Effector memory CD8-positive, alpha-beta T cell (primary cell): ENCODE measurements at places on chromosomes 2 and 18.

DNA sequence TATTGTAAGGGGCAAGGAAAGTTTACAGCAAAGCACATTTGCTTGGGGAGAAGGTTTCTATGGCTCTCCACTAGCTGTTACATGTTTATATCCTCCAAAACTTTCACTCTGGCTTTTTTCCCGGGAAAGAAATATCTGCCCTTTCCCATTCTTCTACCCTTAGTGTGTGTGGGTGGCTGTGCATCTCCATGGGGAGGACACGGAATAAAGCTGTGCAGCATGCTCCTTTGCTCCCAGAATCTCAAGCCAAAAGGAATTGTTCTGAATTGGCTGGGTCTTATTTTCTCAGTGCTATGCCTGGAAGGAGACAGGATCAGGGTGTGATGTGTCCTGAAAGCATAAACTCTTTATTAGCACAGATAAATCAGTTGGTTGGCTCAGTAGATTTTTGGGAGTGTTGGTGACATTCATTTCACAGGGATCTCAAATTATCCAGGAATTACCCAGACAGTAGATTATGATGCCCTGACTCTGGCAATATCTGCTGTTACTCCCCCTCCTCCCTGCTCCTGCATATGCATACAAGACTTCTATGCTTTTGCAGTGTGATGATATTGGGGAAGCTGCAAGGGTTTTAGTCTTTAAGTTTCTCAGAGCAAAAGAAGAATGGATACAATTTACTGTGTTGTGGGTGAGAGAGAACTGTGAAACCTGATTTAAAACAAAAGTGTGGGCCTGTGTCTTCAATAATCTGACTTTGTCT lies 63.1 kb downstream of the PARD3B start:
- DNase-seq, result no peak
- H3K4me3 ChIP-seq, result no peak overlapping the region
- H3K27ac ChIP-seq, result no peak overlapping the region
- H3K4me1 ChIP-seq, result no peaks in the 10 kb centered on the region

DNA sequence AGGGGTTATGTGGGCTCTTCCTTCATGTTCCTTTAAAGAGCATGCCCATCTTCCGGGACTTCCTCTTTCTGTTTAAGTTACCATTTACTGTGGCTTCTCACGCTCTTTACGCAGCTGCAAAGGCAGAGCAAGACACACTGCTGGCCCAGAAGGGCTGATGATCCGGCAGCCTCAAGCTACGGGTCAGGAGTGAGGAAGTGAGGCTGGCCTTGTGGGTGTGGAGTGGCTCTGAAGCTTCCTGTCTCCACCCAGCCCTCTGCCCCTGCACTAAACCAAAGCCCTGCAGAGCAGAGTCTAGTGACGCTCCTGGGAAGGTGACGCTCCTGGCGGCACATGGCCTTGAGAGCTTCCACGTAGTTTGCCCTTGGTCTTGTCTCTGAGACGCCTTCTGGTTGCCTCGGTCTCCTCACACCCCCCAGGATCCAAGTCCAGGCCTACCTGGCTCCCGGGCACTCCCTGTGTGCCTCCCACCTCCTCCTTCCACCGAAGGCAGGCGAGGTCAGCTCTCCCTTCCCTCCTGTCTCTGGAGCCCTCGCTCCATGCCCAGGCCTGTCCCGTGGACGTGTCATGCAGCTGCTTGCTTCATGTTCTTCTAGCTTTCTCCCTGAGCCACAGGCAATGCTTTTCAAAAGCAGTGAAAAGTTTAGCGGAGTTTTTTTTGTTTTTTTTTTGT lies 50.3 kb downstream of the ARL4C start:
- peak; percentile 81 for DNase-seq
- H3K27me3 ChIP-seq, result no peaks in the 10 kb centered on the region
- peaks cover 63% of the 10 kb centered on the region for H3K4me1 ChIP-seq
- peak overlapping the region; percentile 75 for H3K4me3 ChIP-seq
- peaks cover 25% of the 10 kb centered on the region for H3K36me3 ChIP-seq

DNA sequence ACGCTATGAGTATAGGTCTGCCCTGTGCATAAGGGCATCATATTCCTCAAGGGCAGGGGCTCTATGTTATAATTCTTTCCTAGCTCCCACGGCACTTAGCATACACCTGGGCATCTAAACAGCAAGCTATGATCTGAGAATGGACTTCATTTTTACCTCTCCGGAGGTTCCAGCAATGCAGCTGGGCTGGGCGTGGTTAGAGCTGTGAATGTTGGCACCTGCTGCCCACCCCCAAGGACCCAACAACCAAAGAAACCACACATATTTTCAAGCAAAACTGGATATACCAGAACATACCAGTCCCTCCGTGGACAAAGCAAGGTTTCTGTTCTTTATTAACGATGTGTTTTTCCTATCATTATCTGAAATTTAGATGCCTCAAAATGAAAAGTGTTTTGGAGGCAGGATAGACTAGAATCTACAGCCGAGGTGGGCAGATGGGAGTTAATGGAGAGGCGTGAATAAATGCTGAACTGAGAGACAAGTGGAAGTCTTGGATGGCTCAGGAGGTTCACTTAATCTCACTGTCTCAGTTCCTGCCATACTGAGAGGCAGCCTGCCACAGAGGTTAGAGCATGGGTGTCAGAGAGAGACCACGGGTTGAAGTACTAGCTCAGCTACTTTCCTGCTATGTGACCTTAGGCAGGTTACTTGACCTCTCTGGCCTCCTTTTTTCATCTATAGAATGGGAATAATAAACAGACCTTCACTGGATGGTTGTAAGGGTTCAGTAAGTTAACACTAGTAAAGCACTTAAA lies 186.6 kb upstream of the SMAD2 start:
- H3K36me3 ChIP-seq, result no peaks in the 10 kb centered on the region
- no peak for DNase-seq
- H3K27me3 ChIP-seq, result peaks cover 17% of the 10 kb centered on the region
- H3K27ac ChIP-seq, result no peak overlapping the region
- no peak overlapping the region for H3K4me3 ChIP-seq

GRCh38 chr2:65918760-65919187 lies 486.4 kb upstream of the SPRED2 start:
- DNase-seq, result no peak
- H3K36me3 ChIP-seq, result no peaks in the 10 kb centered on the region
- no peak overlapping the region for H3K27ac ChIP-seq
- H3K27me3 ChIP-seq, result no peaks in the 10 kb centered on the region
- no peak overlapping the region for H3K4me3 ChIP-seq

GRCh38 chr18:12293831-12294230 lies 14.2 kb upstream of the TUBB6 start:
- DNase-seq, result no peak
- no peak overlapping the region for H3K4me3 ChIP-seq
- peaks cover 56% of the 10 kb centered on the region for H3K27me3 ChIP-seq
- H3K27ac ChIP-seq, result no peak overlapping the region
- H3K4me1 ChIP-seq, result no peaks in the 10 kb centered on the region
